ENCODE measurements at places on chromosomes 16 and 17.

DNA sequence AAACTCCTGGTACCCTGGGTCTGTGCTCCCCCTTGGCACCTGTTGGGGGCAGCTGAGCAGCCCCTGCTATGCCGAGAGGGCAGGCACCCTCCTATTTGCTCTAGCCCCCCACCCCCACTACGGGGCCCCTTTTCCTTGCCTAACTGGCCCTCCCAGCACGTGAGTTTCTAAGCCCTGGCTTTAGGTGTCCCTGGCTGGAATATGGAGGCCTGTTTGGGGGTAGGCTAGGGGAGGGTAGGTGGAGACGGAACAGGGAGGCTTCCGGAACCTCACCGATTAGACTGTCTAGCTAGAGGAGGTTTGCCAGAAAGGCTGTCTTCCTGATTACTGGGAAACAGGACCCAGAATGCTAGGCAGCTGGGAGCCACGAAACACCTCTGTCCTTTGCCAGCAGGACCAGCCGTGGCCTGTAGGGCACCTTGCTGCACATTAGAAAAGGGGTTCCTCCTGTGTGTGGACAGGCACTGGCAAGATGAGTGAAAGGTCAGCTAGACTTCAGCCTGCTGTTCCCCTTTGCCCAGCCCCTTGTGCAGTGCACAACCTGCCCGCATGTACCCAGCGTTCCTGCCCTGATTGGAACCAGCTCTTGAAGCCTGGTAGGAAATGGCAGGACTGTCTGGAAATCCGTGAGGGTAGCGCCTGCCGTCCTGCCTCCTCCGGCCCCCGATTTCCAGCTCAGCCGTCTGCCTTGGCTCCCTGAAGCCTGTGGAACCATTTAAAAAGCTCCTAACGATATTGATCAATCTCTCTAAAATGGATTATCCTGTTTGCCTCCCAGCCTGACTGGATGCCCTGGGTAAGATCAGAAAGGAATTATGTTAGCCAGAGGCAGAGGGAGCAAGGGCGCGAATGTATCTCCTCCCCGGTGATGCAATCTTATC, 83.4 kb upstream of the GSE1 start:
- DNase-seq: no peak

- no peak for DNase-seq
Measured at GRCh38 chr17:56866076-56866475, 32.1 kb downstream of the DGKE start.

DNA sequence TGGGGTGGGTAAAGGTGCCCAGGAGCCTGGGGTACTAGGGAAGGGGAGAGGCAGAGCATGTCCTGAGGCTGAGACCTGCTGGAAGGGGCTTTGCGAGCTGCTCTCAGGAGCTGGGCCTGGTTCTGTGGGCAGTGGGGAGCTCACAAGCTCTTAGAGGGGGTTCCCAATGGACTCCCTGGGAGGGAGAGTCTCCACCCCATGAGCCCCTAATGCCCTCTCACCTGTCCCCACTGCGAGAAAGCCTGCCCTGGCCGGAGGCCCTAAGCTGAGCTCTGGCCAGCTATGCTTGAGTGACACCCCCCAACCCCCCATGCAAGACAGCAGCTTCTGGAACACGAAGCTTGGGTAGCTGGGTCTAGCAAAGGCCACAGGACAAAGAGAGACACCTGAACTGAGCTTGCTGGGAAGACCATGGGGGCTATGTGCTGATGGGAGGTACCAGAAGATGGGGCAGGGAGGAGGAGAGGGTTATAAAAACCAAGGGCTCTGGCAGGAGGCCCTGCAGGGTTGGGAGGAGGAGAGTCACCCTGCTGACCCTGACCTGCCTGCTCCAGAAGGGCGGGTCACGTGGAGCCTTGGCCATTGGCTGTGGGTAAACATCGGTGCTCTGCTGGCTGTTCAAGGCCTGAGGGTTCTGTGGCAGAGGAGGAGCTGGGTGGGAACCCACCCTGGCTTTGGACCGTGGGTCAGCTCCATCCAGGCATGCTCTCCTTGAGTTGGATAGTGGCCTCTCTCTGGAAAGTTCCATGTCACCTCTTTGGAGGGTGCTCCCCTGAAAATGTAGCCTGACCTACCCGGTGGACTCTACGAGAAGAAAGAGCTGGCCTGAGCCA, 106.7 kb downstream of the RAB11FIP4 start:
- DNase-seq: no peak

GRCh38 chr17:11240041-11240840, 772 bp upstream of the SHISA6 start:
- DNase-seq: no peak

- no peak for DNase-seq
Measured at GRCh38 chr17:557371-557770, 157.3 kb downstream of the VPS53 start.

- DNase-seq: no peak
Measured at GRCh38 chr16:81095653-81095952, 592 bp downstream of the GCSH start.
